Muscle of leg (tissue), 16 donors: ENCODE measurements at places on chromosomes 7 and 10. TPM values are rescaled to one million over a fixed set of nuclear protein-coding genes. Genes with fewer than 3 reads are reported as not detected.

The PLAU gene
- total RNA-seq, result 21.4 TPM

The ATE1 gene
- total RNA-seq, result 29.4 TPM

The SEPTIN14 gene
- total RNA-seq, result not detected

The IDI2 gene
- total RNA-seq, result not detected

The MAGI2 gene
- 6.0 TPM for total RNA-seq

The ACTA2 gene
- 214 TPM for total RNA-seq

The ZPBP gene
- total RNA-seq, result not detected

The CYP26C1 gene
- 0.09 TPM for total RNA-seq

The HOXA5 gene
- 9.4 TPM for total RNA-seq

The PNLIPRP1 gene
- not detected for total RNA-seq

The EPHA1 gene
- total RNA-seq, result not detected

The SKIDA1 gene
- 2.6 TPM for total RNA-seq

The KCNIP2 gene
- total RNA-seq, result 2.0 TPM

The EBF3 gene
- total RNA-seq, result 33.6 TPM

The MICU1 gene
- total RNA-seq, result 73.6 TPM

The TRIM73 gene
- total RNA-seq, result 1.6 TPM

The C10orf95 gene
- not detected for total RNA-seq

The CDH23 gene
- total RNA-seq, result 4.2 TPM

The NEUROG3 gene
- not detected for total RNA-seq

The SFRP5 gene
- 0.75 TPM for total RNA-seq

The IL2RA gene
- not detected for total RNA-seq

The CPA2 gene
- total RNA-seq, result 0.44 TPM

The MRLN gene
- total RNA-seq, result 254 TPM

The PCGF6 gene
- 9.4 TPM for total RNA-seq

The SLC13A1 gene
- not detected for total RNA-seq

The EIF4EBP2 gene
- total RNA-seq, result 32.9 TPM

The MEIG1 gene
- 0.27 TPM for total RNA-seq

The PIP gene
- not detected for total RNA-seq

The TBC1D12 gene
- 11.4 TPM for total RNA-seq

The ADGRA1 gene
- total RNA-seq, result 0.80 TPM

The ELMO1 gene
- total RNA-seq, result 23.8 TPM

The SPDYE1 gene
- total RNA-seq, result not detected

The RPEL1 gene
- total RNA-seq, result not detected

The LIPN gene
- total RNA-seq, result not detected

The C7orf33 gene
- total RNA-seq, result 0.27 TPM

The DOCK4 gene
- 14.0 TPM for total RNA-seq

The FRMD4A gene
- 29.1 TPM for total RNA-seq

The ASZ1 gene
- total RNA-seq, result not detected

The OPALIN gene
- total RNA-seq, result not detected

The AKR1B15 gene
- 0.31 TPM for total RNA-seq

The SLC18A2 gene
- total RNA-seq, result 0.35 TPM

The PRR15 gene
- 0.04 TPM for total RNA-seq

The ENKUR gene
- 0.04 TPM for total RNA-seq

The SLC16A12 gene
- total RNA-seq, result 1.2 TPM

The NACAD gene
- total RNA-seq, result 2.3 TPM

The CHN2 gene
- total RNA-seq, result 10.2 TPM

The TMEM229A gene
- not detected for total RNA-seq

The ARL5B gene
- 21.2 TPM for total RNA-seq

The AKR1C2 gene
- 10.9 TPM for total RNA-seq

The ITGA8 gene
- 8.4 TPM for total RNA-seq

The MAP3K8 gene
- 4.1 TPM for total RNA-seq

The GATAD1 gene
- 22.3 TPM for total RNA-seq

The AS3MT gene
- total RNA-seq, result 11.9 TPM

The LIPF gene
- total RNA-seq, result not detected

The VAX1 gene
- not detected for total RNA-seq

The EVX1 gene
- not detected for total RNA-seq

The DGKI gene
- total RNA-seq, result 1.4 TPM

The EMX2 gene
- total RNA-seq, result 5.7 TPM

The ADCY1 gene
- 7.1 TPM for total RNA-seq
